Stimulated activated CD4-positive, alpha-beta T cell treated with anti-CD3 and anti-CD28 coated beads, Interleukin-4, amount 100 ng/mL, for 24 hours (primary cell): ENCODE measurements at places on chromosomes 5 and 9.

DNA sequence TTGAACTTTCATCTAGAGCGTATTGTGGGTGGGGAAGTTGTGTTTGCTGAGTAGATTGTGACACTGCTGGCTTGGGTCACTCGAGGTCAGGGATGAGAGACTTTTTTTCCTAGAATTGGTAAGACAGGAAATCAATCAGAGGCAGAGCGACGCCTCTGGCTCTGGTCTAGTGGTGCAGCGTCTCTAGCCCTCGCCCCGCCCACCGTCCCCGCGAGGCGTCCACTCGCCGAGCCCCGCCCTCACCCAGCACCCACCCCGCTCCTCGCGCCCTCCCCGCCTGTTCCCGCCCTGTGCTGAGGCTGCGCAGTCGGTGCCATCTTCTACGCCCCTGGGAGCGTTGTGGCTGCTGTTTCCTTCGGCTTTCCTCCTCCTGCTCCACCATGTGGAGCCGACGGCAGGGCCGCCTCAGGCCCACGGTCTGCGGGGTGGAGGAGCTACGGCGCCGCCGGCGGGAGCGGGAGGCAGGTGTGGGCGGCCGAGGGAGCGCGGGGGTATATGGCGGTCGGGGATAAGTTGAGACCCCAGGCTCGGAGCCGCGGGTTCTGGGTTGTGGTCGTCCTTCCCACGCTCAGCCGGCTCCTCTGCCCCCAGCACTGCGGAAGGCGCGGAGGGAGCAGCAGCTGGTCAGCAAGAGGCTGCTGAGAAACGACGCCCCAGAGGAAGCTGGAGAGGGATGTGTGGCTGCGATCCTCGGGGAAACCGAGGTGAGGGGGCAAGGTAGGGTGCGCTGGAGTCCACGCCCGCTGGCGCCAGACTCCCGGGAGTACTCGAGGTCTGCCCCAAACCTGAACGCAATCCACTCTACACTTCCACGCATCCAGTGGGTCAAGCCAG is at the start of gene TMCO6:
TMCO6 (plus strand) TSS at position 304 of the 834 bp plus-strand sequence; CDS start at position 381, 77 bp downstream.
- peak; percentile 97 for DNase-seq

- DNase-seq: no peak
These were observed 1.5 kb downstream of the SURF1 start for GRCh38 chr9:133354766-133355165.

GRCh38 chr5:59366784-59367183 is 526.7 kb downstream of the PDE4D start:
- no peak for DNase-seq

GRCh38 chr5:148910686-148911361 is 84.4 kb downstream of the ADRB2 start:
- DNase-seq: no peak

DNA sequence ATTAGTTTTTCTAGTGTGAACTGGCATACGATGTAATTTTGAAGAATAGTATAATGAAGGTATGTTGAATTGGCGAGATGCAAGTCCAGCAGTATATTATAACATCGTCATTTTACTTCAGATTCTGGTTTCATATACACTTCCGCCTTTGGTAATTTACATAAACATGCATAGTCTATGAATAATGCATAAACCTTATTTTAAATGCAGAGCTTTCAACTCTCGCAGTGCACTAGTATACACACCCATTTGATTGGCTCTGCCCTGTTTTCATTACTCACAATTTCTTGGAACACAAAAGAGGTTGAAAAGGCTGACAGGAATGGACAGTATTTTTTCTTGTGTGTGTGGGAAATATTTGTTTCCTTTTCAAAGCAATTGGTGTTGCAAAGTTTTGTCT is 128.9 kb upstream of the CCNH start:
- no peak for DNase-seq

DNA sequence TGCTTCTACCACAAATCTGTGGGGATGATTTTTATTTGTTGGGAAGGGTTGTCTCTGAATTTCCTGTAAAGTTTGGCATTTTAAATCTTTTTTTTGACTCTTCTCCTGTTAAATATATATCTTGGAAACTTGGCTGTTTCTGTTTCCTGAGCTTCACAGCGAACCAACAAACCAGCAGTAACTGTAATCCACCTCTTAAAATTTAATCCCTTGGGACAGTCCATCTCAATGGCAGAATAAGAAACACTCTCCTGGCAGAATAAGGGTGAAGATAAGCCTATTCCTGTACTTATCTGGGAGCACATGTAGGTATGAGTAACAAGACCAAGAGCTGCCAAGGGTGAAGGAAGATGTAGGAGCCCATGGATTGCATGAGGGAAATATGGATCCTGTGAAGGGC is 73.1 kb upstream of the RPS23 start:
- DNase-seq: no peak

DNA sequence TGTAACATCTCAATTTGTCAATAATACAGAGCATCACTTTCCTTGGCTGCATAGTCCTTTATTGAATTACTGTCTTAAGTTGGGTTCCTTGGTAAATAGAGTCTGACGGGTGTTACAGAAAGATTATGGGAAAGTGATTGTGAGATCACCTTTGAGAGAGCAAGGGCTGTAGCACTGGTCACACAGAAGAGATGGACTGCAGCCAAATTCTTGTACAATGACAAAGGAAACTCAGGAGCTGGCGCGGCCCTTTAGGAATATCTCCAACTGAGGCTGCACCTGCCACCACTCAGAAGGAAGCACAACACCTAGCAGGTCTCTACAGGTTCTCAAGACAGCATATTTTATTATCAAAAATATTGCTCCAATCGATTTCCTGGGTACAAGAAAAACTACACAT is 350.0 kb upstream of the ISL1 start:
- no peak for DNase-seq

DNA sequence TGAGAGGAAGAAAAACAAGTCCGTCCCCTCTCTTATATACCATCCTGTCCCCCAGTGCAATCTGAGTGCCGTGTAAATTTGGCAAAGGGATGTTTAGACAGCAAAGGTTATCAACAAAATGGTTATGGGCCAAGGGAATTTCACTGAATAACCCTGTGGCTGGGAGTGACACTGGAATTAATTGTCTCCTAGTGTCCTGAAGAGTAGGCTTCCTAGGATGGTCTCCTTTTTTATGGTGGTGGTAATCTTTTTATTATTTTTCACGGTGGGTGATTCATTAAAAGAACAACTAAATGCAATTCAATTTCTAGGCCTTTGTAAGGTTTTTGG is 244.2 kb downstream of the PIK3R1 start:
- no peak for DNase-seq

DNA sequence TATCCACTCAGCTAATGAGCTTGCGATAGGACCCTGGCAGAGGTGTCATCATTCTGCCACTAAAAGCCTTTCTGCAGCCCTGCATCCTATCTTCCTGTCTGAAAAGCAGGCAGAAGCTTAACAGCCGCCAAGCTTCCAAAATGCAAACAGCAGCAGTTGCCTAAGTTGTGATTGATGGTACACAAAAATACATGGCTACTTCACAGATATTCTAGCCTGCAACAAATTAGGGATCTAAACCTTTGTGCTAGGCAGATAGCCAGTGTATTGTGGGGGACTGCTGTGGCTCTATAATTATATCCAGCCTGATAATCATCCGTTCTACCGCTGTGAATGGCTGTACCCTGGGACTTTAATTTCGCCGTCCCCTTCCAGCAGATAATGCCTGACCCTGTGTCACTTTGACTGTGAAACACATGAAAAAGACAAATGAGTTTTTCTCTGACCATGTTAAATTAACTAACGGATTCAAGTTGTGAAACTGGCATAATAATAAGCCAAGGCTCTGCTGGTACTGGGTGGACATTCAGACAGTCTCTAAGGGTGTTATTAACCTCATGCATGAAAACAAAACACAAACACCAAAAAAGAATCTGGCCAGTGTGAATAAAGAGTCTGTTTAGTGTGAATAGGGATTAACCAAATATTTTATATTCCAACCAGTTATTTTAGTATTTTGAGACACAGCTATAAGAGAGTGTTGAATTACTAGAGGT is 45.9 kb downstream of the SEMA6A start:
- DNase-seq: no peak

DNA sequence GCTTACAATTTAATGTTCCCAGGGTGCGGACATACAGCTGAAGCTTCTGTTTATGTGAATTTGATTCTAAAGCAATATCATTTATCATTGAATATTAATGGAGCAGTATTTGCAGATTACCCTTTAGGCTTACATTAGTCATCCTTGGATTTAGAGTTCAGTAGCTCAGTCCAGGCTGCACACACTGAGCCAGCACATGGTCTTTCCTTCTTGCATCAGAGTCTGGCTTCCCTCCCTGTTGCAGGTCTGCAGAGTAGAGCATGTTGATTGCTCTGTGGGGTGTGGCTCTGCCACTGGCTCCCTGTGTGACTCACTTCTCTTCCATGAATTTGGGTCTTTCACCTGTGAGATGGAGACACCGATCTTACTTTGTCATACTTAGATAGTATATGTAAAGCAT is 36.8 kb downstream of the NSG2 start:
- DNase-seq: no peak
